ENCODE measurements at places on chromosomes 4 and X.

DNA sequence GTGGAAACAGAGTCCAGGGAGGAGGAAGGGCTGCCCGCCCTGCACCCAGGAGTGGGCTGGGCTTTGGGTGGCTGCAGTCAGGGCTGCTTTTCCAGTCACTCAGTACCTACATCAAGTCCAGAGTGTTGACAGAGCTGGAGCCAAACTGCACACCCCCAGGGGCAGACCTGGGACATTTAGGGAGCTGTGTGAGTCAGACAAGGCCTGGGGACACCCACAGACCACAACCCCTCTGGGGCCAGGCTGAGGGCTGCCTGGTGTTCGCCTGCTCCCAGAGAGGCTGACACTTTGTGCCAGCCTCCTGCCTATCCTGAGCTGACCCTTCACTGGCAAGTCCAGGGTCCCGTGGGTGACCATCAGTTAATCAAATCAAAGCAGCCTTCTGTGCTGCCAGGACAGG, 240.0 kb downstream of the BCOR start:
- DNase-seq: no peak

DNA sequence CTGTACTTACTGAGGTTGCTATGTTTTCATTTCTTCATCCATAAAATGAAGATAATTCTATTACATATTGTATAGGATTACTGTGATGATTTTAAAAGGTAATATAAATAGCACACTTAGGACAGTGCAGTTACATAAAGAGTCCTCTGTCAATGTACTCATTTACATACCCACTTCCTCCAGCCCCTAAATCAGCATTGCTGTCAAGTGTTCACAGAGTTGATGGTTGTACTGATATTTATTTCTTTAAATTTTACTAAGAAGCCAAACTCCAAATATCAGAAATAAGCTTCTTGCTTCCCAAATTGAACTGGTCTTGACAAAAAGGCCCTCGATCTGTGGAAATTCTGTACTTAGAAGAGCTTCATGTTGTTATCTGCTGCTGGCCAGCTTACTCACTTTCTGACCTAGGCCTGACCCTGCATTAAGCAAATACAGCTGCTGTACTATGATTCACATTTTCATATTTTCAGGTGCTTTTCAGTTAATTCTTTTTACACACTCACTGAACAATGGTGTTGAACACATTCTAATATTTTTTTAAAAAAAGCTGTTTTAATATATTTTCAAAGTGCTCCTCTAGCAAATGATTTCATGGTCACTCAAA, 259.6 kb downstream of the UNC5C start:
- DNase-seq: peak; percentile 63

GRCh38 chrX:71103110-71103983, 3.2 kb downstream of the CXorf65 start:
- DNase-seq: no peak

- peak; percentile 21 for DNase-seq
Observed at GRCh38 chrX:100871594-100872560, 2.3 kb downstream of the NOX1 start.

GRCh38 chr4:139540632-139541031, 15.4 kb downstream of the SETD7 start:
- no peak for DNase-seq

- no peak for DNase-seq
Observed at GRCh38 chr4:35228313-35228712, 1016.0 kb downstream of the ARAP2 start.

DNA sequence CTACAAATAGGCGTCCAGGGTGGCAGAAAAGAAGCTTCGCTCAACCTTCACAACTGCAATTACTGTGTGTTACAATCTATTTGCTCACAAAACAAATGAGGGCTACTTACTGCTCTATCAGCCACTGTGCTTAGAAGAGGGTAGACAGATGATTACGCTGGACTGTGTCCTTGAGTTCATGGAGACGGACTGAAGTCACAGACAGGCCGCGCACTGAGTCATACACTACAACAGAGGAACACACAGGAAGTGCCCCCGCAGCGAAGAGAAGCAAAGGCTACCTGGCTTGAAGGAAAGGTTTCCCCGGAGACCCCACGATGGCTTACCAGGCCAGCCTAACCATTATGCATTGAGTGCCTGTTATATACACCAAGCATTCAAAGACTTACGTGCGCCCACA, 25.6 kb downstream of the FAT1 start:
- no peak for DNase-seq

DNA sequence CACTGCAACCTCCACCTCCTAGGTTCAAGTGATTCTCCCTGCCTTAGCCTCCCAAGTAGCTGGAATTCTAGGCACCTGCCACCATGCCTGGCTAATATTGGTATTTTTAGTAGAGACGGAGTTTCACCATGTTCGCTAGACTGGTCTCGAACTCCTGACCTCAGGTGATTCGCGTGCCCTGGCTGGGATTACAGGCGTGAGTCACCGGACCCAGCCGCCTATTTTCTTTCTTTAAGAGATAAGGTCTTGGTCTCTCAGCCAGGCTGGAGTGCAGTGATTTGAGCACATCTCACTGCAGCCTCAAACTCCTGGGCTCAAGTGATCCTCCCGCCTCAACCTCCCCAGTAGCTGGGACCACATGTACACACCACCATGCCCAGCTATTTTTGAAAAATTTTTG, 166.5 kb downstream of the DHRSX start:
- DNase-seq: peak; percentile 21

DNA sequence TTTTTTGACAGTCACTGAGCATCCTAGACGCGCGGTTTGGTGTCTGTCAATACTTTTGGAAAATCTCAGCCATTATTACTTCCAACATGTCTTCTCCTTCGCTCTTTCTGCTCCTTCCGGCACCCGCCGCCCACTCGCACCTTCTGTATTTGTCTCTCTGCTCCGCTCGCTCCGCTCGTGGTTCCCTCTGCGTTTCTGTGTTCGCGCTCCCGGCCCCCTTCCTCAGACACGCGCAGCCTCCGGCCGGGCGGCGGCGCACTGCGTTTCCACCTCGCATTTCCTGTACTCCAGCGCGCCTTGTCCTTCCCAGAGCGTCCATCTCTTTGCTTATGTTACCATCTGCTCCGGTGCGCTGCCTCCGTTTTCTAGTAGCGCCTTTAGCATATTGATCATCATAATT, 21.1 kb downstream of the PDE6B start:
- DNase-seq: peak; percentile 18

- no peak for DNase-seq
Observed at GRCh38 chrX:46683048-46683447, 75.9 kb downstream of the SLC9A7 start.
